ENCODE measurements at places on chromosomes 3 and 15.
A peak's percentile ranks its signal among the peaks of the same experiment; 100 is the strongest.

DNA sequence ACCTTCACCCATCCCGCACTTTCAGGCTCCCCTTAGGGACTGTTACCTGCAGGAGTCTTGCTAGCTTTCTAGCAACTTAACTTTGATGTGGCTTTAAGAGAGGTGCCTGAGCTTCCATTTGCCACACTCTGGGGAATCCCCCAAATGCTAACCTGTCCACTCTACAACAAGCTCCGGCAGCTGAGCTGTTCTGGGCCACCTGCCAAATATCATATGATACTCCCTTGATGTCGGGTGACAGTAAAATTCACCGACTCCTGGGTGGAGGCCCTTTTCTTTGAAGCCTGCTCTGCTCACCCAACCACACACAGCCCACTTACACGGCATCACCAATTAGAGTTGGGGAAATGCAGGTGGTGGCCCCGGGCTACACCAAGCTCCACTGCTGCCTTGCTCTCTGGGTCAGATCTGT is 38.0 kb upstream of the XCR1 start:
- no peak for DNase-seq

- no peak for DNase-seq
Measured at GRCh38 chr3:155979746-155980145, 109.3 kb downstream of the GMPS start.

- peak; percentile 27 for DNase-seq
Measured at GRCh38 chr15:84721371-84721770, 5.4 kb upstream of the SEC11A start.

GRCh38 chr3:23275814-23276213 is 72.7 kb downstream of the UBE2E2 start:
- no peak for DNase-seq

DNA sequence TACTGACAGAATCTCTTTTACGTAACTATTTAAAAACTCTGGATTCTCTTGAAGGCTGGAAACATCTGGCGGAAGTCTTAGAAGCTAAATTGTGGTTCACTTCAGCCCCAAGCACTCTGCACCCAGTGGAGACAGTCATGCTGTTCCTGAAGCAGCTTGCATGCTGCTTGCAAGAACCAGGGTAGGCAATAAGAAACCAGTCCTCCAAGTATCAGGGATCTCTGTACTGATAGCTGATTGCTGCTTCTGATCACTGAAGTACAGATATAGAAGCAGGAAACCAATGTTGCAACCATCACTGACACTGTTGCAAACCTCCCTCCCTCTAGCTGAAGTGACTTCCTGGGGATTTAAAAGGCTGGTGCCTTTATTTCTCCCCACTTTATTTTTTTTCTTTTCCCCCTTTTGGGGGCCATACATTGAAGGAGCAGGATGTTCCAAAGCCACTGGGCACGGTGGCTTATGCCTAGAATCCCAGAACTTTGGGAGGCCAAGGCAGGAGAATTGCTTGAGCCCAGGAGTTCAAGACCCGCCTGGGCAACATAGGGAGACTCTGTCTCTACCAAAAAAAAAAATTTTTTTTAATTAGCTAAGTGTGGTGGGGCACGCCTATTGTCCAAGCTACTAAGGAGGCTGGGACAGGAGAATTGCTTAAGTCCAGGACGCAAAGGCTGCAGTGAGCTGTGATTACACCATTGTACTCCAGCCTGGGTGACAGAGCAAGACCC is 15.3 kb downstream of the SPCS1 start:
- DNase-seq: peak; percentile 66

DNA sequence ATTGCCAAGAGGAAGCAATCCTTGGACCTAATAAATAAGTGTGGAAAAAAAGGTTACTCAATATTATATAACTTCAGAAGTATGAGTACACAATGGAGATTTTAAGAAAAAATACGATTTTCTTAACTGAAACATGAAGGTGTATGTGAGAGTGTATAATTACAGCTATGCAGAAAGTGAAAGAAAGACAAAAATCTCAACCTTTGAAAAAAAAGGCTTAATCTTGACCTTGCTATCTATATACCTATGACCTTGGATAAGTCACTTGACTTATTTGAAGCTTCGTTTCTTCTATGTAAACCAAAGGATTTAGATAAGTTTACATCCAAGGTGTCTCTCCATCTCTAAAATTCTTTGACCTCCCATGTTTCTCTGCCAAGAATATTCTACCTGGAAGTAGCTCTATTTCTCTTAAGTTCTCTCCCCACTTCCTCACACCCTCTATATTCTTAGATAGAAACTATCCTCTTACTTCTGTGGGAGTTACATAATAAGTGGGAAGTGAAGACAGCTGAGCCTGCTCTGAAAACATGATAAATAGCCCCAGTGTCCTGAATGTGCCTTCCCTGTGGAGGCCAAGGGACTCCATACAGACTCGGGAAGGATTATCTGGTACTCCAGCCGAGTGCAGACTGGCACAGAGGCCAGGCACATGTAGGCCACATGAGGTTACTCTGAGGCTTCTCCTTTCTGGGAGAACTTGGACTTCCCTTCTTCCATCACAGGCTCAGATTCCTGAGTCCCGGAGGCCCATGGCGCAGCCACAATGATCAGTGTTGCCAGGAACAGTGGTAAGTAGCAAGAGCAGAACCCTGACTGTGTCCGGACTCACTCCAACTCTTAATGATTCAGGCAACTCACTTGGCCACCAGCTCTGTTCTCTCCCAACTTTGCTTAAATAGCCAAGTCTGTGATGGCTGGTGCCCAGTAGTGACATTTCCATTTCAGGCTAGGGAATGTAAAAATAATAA is 166.8 kb upstream of the COL8A1 start:
- DNase-seq: no peak

- no peak for DNase-seq
Measured at GRCh38 chr3:58216496-58217195, 5.9 kb upstream of the DNASE1L3 start.

GRCh38 chr3:123694366-123695087 is 109.7 kb upstream of the HACD2 start:
- DNase-seq: no peak

DNA sequence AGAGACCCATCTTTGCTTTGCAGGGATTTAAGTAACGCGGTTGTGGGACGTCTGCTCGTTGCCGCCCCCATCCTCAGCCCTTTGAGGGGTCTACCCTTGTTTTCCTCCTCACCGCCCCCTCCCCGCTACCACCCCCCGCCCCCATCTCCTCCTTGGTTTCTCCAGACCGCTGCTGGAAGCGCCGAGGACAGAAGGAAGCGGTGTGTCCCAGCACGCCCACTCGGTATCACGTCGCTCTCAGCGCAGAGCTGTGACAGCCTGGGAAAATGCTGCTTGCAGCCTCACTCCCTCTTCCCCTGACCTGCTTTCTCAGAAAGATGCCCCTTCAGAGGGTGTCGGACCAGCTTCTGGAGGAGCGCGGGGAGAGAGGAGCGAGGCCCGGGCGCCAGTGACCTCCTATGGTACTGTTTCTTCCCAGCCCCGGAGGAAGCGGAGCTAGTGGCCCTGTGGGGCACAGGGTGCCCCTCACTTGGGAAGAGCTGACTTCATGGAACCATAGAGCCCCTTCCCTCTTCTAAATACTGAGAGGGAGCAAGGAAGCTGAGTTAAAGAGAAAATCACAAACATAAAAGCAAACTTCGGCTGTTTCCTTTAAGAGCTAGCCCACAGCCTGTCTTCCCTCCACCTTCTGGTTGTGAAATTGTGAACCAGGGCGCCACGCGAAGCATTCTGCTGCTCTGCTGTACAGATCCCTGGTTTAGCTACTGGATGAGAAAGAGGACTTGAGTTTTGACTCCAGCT is 698 bp downstream of the IL1RAP start:
- DNase-seq: peak; percentile 7

GRCh38 chr3:3689601-3690375 is 109.4 kb upstream of the LRRN1 start:
- no peak for DNase-seq

- no peak for DNase-seq
Measured at GRCh38 chr3:66133050-66133757, 87.6 kb upstream of the SLC25A26 start.

GRCh38 chr15:75811626-75812025 is 31.6 kb upstream of the UBE2Q2 start:
- DNase-seq: no peak

DNA sequence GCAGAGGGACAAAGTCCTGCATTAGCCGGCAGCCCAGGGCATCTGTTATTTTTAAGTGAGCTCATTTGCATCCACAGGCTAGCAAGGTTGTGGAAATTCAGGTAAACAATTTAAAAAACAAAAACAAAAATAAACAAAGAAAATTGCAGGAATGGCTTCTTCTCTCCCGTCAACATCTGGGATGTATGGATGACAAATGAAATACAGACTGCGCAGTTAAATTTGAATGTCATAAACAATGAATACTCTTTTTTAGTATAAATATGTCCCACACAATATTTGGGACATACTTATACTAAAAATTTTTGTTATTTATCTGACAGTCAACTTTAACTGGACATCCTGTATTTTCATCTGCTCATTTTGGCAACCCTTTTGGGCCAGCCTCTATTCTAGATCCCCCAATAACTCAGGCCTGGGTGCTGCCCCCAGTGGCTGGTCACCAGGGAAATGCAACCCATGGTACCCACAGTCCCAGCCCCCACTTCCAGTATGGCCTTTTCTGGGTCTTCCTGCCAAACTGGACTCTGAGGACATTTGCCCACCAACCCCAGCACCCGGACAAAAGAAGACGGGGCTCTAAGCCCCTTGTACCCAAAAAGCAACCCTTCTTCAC is 12.7 kb downstream of the GRM2 start:
- DNase-seq: peak; percentile 29

- no peak for DNase-seq
Measured at GRCh38 chr3:36756269-36756668, 8.1 kb downstream of the DCLK3 start.

DNA sequence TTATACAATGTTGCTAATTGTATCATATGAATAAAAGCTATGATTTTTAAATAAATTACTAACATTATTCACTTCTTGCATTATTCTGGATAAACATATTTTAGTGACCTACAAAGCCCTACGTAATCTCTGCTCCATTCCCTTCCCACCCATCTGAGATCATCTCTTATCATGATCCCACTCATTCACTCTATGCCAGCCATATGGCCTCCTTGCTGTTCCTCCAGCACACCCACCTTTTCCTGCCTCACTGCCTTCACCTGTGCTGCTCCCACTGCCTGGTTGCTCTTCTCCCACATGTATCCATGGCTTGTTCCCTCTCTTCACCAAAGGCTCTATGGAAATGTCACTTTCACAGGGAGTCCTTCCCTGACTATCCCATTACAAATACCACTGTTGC is 7.3 kb upstream of the USP8 start:
- no peak for DNase-seq

GRCh38 chr3:115548611-115549010 is 74.7 kb upstream of the GAP43 start:
- DNase-seq: no peak

- peak; percentile 54 for DNase-seq
Measured at GRCh38 chr3:10356461-10356981, 35.6 kb upstream of the SEC13 start.
